Neural crest cell (in vitro differentiated cells): ENCODE measurements at places on chromosomes 4 and X. TPM values are rescaled to one million over a fixed set of nuclear protein-coding genes. Genes with fewer than 3 reads are reported as not detected.

DNA sequence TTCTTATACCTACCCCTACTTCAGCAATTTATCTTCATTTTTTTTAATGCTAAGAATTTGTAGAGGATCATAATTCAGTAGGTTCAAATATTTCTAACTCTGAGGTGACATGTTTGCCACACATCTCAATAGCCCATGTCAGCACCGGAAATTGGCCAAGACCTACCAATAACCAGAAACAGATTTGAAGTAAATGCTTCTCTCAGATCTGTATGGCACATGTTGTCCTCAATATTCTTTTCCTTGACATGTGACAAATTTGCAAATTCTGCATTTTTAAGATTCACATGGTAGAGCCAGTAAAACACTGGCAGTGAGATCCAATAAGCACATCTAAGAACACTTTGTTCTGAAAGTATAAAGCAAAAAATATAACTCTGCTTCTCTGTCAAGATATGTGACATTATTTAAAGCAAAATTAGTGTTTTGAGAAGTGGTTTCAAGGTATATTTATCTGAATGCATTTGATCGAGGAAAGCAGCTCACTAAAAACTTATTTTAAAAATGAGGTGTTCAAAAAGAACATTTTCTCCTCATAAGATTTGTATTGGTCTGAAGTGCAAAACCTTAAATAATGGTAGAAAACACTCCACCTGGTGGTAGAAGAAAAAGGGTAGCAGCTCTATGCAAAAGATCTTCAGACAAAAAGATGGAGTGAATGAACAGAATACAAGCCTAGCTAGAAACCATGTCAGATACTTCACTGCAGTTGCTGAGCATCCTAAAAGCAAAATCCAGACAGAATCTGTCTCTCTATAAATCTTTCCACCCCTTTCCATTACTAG lies 513.8 kb upstream of the FAM241A start:
- H3K4me3 ChIP-seq, result no peak overlapping the region
- no peak overlapping the region for H3K27ac ChIP-seq
- H3K36me3 ChIP-seq, result no peaks in the 10 kb centered on the region

Gene ATG4A
- total RNA-seq, result 7.5 and 8.4 TPM in 2 replicates

DNA sequence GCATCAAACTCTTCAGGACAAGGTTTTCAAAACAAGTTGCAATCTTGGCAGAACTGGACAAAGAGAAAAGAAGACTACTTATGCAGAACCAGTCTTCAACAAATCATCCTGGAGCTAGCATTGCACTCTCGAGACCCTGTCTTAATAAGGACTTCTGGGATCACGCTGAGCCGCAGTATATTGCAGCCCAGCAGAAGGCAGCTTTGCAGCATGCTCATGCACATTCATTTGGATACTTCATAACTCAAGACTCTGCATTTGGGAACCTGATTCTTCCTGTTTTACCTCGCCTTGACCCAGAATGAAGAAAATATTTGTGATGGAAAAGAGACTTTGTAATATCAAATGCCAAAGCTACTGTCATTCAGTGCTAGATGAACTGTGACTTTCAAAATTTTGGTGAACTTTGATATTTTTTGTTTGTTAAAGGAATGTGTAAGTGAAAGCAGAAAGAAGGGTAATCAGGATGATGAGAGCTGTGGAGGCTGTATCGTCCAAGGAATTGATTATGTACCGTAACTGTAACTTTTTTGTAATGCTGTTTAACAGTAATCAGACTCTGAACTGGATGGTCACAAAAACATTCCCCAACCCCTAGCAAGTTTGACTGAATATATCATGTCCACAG lies 27.2 kb downstream of the HSPA4L start:
- H3K4me1 ChIP-seq, result no peaks in the 10 kb centered on the region
- H3K4me3 ChIP-seq, result no peak overlapping the region
- H3K36me3 ChIP-seq, result no peaks in the 10 kb centered on the region
- DNase-seq, result no peak
- no peak overlapping the region for H3K27ac ChIP-seq

- no peak for DNase-seq
- H3K27me3 ChIP-seq, result no peaks in the 10 kb centered on the region
- H3K4me3 ChIP-seq, result no peak overlapping the region
- peak overlapping the region; percentile 77 for H3K27ac ChIP-seq
- H3K4me1 ChIP-seq, result no peaks in the 10 kb centered on the region
Observed at GRCh38 chr4:55435141-55435841, 39.5 kb downstream of the TMEM165 start.

Gene STK32B
- total RNA-seq, result 3.4 and 3.5 TPM in 2 replicates

GRCh38 chr4:140256335-140256734 lies 102.4 kb upstream of the MAML3 start:
- H3K36me3 ChIP-seq, result no peaks in the 10 kb centered on the region
- no peaks in the 10 kb centered on the region for H3K27me3 ChIP-seq
- no peak for DNase-seq
- H3K4me3 ChIP-seq, result no peak overlapping the region
- no peak overlapping the region for H3K27ac ChIP-seq

DNA sequence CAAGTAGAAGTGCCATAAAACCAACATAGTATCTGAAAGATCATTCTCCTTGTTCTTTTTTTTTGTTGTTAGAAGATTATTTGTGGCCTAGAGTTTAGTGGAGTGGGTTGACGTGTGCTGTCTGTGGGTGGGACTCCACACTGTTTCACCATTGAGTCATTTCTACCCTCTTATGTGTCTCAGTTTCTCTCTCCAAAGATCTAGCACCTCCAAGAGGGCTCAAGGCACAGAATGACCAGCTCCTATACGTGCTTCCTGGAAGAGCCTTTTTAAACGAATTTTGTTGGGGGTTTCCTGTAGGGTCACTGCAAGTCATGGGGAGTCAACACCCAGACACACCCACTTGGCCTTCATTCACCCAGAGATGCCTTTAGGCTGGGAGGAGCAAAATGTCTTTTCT lies 150.1 kb downstream of the KLF8 start:
- no peaks in the 10 kb centered on the region for H3K36me3 ChIP-seq
- no peak for DNase-seq
- no peak overlapping the region for H3K4me3 ChIP-seq
- H3K4me1 ChIP-seq, result no peaks in the 10 kb centered on the region
- no peak overlapping the region for H3K27ac ChIP-seq
- H3K27me3 ChIP-seq, result no peaks in the 10 kb centered on the region

DNA sequence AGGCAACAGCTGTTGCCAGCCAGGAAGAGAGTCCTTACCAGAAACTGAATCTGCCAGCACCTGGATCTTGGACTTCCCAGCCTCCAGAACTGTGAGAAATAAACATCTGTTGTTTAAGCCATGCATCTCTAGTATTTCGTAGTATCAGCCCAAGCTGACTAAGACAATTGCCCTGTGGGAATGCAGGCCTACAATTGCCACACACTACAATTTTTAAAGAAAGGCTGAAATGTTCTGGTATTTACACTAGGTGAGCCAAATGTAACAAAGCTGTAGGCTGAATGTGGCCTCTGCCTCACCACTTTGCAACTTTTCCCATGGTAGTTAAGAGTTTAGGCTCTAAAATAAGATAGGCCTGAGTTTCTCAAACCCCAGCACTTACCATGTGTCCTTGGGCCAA lies 59.1 kb downstream of the SPATA18 start:
- H3K27ac ChIP-seq, result no peak overlapping the region
- H3K4me3 ChIP-seq, result no peak overlapping the region
- peaks cover 25% of the 10 kb centered on the region for H3K4me1 ChIP-seq
- no peaks in the 10 kb centered on the region for H3K27me3 ChIP-seq
- H3K36me3 ChIP-seq, result no peaks in the 10 kb centered on the region

DNA sequence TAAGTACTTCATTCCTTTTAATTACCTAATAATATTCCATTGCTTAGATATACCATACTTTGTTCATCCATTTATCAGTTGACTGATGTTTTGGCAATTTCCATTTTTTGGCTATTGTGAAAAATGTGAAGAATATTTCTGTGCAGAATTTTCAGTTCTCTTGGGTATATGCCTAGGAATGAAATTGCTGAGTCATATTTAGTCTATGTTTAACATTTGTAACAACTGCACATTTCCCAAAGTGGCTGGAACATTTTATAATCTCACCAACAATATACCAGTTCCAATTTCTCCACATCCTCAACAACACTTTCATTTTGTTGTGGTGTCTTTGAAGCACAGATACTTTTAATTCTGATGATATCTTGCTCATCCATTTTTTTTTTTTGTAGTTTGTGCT lies 215.5 kb downstream of the PDGFC start:
- no peak for DNase-seq
- no peak overlapping the region for H3K27ac ChIP-seq
- no peaks in the 10 kb centered on the region for H3K4me1 ChIP-seq
- peaks cover 9% of the 10 kb centered on the region for H3K36me3 ChIP-seq
- H3K4me3 ChIP-seq, result no peak overlapping the region
- H3K27me3 ChIP-seq, result no peaks in the 10 kb centered on the region

GRCh38 chrX:153781428-153782047 lies 697 bp downstream of the SRPK3 start:
- no peak for DNase-seq
- no peak overlapping the region for H3K27ac ChIP-seq
- peaks cover 8% of the 10 kb centered on the region for H3K4me1 ChIP-seq
- H3K27me3 ChIP-seq, result no peaks in the 10 kb centered on the region
- H3K36me3 ChIP-seq, result no peaks in the 10 kb centered on the region

DNA sequence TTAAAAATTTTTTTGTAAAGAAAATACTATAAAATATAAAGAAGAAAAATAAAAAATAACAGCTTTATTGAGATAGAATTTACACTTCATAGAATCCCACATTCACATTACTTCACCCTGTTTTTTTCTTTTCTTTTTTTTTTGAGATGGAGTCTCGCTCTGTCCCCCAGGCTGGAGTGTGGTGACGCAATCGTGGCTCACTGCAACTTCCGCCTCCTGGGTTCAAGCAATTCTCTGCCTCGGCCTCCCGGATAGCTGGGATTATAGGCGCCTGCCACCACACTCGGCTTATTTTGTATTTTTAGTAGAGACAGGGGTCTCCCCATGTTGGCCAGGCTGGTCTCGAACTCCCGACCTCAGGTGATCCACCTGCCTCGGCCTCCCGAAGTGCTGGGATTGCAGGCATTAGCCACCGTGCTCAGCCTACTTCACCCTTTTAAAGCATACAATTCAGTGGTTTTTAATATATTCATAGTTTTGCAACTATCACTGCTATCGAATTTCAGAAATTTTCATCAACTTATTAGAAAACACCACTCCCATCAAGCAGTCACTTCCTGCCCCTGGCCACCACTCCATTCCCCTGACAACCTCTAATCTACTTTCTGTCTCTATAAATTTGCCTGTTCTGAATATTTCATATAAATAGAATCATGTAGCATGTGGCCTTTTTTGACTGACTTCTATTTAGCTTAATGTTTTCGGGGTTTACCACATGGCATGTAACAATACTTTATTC lies 48.7 kb downstream of the TMEM131L start:
- DNase-seq, result no peak
- no peak overlapping the region for H3K27ac ChIP-seq
- H3K36me3 ChIP-seq, result peaks cover 18% of the 10 kb centered on the region
- no peaks in the 10 kb centered on the region for H3K27me3 ChIP-seq
- no peak overlapping the region for H3K4me3 ChIP-seq
- H3K4me1 ChIP-seq, result peaks cover 42% of the 10 kb centered on the region

DNA sequence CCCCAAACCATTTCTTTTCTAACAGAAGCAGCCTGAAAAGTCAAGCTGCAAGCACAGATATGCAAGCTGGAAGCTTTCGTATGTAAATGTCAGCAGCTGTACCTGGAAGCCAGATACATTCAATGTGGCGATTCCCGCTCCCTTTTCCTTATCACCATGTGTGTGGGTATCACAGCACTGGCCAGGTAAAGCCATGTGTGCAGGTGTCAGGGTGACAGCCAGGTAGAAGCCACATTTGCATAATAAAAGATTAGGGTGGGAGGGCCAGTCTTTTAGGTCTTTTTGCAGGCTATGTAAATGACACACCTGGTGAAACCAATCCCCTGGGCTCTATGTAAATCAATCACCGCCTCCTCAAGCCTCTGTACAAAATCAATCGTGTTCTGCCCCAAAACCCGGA lies 50.1 kb downstream of the RXFP1 start:
- no peak overlapping the region for H3K27ac ChIP-seq
- H3K27me3 ChIP-seq, result peaks cover 9% of the 10 kb centered on the region
- no peak for DNase-seq
- no peaks in the 10 kb centered on the region for H3K4me1 ChIP-seq
- no peak overlapping the region for H3K4me3 ChIP-seq

DNA sequence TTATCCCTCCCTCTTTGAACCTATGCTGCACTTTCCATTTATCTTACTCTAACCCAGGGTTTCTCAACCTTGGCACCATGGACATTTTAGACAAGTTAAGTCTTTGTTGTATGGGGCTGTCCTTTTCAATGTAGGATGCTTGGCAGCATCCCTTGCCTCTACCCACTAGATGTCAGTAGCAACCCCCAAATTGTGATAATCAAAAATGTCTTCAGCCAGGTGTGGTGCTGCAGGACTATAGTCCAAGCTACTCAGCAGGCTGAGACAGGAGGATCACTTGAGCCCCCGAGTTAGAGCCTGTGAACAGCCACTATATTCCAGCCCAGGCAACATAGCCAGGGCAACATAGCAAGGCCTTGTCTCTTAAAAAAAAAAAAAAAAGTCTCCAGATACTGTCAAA lies 7.0 kb downstream of the LRCH2 start:
- H3K36me3 ChIP-seq, result peaks cover 8% of the 10 kb centered on the region
- no peak overlapping the region for H3K4me3 ChIP-seq
- H3K27me3 ChIP-seq, result no peaks in the 10 kb centered on the region
- peaks cover 28% of the 10 kb centered on the region for H3K4me1 ChIP-seq
- no peak overlapping the region for H3K27ac ChIP-seq
- DNase-seq, result no peak

DNA sequence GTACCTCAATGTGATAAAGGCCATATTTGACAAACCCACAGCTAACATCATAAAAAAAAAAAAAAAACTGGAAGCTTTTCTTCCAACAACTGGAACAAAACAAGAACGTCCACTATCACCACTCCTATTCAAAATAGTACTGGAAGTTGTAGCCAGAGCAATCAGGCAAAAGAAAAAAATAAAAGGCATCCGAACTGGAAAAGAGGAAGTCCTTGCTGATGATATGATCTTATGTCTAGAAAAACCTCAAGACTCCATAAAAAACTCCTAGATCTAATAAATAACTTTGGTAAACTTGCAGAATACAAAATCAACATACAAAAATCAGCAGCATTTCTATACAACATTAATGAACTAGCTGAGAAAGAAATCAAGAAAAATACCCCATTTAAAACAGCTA lies 134.3 kb downstream of the TEX11 start:
- peaks cover 4% of the 10 kb centered on the region for H3K36me3 ChIP-seq
- H3K4me1 ChIP-seq, result no peaks in the 10 kb centered on the region
- H3K4me3 ChIP-seq, result no peak overlapping the region
- DNase-seq, result no peak
- no peaks in the 10 kb centered on the region for H3K27me3 ChIP-seq

DNA sequence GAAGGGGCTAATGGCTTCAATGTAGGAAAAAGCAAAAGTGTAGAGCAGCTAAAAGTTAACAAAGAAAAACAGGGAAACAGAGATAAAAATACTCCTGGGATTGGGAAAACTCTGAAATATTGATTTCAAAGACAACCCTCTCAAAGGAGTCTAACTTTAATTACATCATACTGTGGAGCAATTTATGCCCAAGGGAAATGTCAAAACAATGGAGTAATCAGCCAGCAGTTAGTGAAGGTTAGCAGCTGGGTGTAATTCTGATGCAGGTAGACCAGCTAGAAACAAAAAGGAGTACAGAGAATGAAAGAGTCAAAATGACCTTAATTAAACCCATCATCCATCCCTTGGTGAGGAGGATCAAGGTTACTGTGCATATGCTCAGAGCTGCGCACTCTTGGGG lies 169.0 kb downstream of the ADAM29 start:
- H3K4me3 ChIP-seq, result no peak overlapping the region
- H3K27ac ChIP-seq, result no peak overlapping the region
- DNase-seq, result no peak
- H3K36me3 ChIP-seq, result no peaks in the 10 kb centered on the region

Gene F11
- not detected in 2 replicates for total RNA-seq

Gene ARX
- total RNA-seq, result 0.16 and 0.20 TPM in 2 replicates

- no peak overlapping the region for H3K27ac ChIP-seq
- H3K27me3 ChIP-seq, result no peaks in the 10 kb centered on the region
- H3K36me3 ChIP-seq, result no peaks in the 10 kb centered on the region
Observed at GRCh38 chr4:24607334-24607733, 23.0 kb upstream of the DHX15 start.
